ENCODE measurements at places on chromosomes 1 and 21.

DNA sequence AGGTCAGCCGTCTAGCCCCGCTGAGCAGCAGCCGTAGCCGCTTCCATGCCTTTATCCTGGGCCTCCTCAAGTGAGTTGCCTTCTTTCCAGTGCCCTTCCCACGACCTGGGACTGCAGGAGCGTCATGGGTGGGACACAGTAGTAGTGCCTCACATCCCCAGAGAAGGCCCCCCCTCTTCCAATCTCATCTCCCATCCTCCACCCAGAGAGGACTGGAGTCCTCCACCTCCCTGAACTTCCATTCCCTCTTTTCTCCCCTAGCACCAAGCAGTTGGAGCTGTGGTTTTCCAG lies 4.9 kb downstream of the RUSC1 start:
- no peak for DNase-seq

DNA sequence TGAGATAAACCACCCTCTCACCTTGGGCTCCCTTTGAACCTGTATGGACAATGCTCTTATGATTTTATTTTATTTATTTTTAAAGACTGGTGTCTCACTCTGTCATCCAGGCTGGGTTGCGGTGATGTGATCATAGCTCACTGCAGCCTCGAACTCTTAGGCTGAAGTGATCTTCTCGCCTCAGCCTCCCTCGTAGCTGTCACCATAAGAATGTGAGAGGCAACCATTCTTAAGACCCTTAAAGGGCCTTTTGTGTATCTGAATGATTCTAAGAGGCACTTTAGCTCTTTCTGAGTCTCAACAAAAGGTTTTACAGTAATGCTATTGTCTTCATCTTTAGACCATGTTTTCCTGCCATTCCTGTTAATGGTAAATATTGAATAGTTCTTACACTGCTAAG lies 67.0 kb downstream of the IVNS1ABP start:
- DNase-seq: no peak

- peak; percentile 79 for DNase-seq
These were observed 2.2 kb downstream of the TCEA3 start for GRCh38 chr1:23422241-23422877.

DNA sequence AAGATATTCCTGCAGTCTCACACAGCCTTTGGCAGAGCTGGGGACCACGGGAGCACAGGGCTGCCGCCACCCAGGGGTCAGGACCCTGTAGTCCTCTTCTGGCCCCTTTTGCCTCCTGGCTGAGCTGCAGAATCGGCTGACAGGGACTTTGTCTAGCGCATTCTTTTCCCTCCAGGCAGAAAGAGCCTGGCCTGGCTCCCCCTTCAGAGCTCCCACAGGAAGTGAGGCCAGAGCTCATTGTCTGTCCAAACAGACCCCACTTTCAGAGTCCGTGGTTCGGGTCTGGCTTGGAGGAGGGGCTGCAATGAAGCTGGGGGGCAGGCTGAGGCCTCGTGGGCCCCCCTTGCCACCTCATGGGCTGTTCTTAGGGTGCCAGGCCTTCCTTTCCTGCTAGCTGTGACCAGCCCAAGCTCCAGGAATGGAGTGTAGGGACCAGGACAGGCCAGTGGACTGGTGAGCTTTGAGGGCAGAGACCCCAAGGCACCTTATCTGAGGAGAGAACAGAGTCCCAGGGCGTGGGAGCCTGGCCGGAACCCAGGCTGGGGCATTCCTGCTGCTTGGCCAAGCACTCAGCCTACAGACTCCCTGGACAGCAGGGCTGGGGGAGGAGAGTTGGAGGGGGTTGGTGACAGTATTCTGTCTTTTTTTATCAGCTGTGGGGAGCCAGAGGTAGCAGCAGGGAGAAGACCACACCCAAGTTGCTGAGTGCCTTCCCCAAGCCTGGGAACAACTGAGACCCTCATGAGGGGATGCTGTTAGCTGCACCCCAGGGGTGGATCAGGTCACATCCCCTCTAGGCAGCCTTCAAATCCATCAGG lies 4.7 kb downstream of the CELSR2 start:
- peak; percentile 71 for DNase-seq

- peak; percentile 41 for DNase-seq
These were observed 6.8 kb upstream of the SLAMF9 start for GRCh38 chr1:159960721-159961381.

GRCh38 chr1:50476800-50477199 lies 53.6 kb upstream of the DMRTA2 start:
- DNase-seq: no peak
